ENCODE measurements at places on chromosomes 12 and 14.

DNA sequence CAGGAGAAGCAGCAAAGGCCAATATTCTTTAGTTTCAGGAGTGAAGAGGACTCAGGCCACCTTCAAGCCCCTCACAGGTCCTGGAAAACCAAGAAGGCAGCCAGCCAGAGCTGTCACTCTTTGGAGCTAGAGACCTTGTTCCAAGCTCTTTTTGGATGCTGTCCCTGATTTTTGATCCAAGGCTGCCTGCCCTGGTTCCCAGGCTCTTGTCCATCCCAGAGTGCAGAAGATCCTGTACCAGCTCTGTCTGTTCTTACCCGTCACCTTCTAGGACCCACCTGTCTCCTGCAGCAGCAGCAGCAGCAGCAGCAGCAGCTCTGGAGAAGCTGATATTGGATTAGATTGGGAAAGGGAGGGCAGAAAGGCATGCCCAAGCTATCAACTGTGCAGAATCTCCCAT lies 157.1 kb upstream of the NEDD1 start:
- no peak for DNase-seq

DNA sequence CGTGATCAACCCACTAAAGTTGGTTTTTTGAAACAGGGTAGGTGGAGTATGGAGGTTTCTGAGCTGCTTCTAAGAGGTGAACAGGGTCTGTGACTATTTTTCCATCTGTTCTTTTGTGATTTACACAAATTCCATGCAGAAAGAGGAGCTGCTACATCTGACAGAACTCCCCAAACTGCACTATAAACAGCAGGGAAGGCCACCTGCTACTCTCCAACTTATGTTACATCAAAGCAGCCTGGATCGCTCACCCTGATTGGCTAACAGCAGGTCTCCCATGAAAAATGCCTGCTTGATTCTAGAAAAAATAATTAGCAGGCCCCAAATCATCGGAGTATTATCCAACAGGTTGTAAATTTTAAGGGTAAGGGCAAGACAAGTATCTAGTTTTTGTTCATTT lies 282.9 kb upstream of the FLRT2 start:
- no peak for DNase-seq

- DNase-seq: no peak
Observed at GRCh38 chr14:85316701-85317410, 213.1 kb upstream of the FLRT2 start.

DNA sequence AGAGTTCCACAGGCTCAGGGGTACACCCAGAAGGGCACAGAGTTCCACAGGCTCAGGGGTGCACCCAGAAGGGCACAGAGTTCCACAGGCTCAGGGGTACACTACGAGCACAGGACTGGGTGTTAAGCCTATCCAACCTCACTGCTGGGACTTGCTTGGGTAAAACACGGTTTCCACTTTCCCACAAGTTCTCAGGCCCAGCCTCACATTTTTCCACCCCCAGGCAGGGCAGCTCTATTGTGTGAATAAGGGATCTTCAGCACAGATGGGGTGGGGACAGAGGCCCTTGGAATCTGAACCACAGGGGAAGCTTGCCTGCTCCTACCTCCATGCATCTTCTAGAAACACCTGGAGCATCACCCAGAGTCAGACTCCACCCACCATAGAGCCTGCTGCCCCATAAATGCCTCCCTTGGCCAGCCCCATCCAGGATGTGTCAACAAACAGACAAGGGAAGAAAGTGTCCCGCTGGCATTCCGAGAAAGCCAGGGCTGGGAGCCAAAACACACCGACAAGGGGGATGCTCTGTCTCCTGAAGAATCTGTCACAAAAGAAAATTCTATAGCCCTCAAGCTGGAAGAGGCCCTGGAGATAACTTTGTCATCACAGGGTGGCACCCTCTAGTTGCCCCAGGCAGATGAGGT lies 4.8 kb downstream of the CRACR2A start:
- peak; percentile 87 for DNase-seq

- DNase-seq: no peak
Observed at GRCh38 chr12:96404696-96405095, 4.5 kb upstream of the CDK17 start.

- no peak for DNase-seq
Observed at GRCh38 chr12:92621833-92622232, 81.0 kb upstream of the PLEKHG7 start.

GRCh38 chr12:55901881-55902490 lies 25.7 kb downstream of the PYM1 start:
- no peak for DNase-seq

- no peak for DNase-seq
Observed at GRCh38 chr12:97168804-97169203, 261.7 kb downstream of the NEDD1 start.

DNA sequence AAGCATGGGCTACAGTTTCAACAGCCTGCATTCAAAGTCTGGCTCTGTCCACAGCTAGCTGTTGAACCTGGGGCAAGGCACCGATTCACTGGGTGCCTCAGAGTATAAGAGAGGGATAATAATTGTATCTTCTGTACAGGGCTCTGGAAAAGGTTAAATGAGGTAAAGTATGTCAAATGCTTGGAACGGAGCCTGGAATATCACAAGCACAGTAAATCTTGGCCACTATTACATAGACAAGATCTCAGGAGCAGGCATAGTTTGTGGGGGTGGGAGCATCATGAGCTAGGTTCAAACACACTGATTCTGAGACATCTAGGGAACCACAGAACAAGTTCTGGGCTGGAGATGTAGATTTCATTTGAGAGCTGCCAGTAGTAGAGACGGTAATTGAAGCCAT lies 203.7 kb upstream of the NUDT4 start:
- DNase-seq: peak; percentile 87

DNA sequence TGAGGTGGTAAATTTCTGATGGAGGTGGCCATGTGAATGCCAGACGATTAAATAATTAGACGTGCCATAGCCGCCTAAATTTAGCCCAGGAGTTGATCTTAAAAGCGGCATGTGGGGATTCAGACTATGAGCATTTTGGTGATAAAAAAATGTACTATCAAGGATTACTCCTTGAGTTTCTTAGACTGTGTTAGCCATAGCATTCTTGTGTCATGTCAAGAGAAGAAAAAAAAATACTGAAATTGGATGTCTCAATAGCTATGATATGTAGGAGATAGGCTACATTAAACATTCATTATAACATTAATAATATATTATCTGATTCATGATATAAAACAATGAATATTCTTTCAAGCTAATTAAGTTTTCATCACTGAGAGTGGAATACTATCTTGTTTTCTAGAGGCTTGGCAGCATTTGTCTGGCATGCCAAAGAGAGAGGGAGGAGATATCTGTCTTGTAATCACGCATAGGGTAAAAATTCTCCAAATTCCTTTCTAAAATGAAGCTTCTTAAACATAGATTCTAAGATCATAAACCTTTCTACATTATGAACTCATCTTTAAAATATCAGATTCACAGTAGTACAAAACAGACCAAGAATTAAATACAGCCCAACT lies 727.0 kb downstream of the C12orf50 start:
- no peak for DNase-seq

DNA sequence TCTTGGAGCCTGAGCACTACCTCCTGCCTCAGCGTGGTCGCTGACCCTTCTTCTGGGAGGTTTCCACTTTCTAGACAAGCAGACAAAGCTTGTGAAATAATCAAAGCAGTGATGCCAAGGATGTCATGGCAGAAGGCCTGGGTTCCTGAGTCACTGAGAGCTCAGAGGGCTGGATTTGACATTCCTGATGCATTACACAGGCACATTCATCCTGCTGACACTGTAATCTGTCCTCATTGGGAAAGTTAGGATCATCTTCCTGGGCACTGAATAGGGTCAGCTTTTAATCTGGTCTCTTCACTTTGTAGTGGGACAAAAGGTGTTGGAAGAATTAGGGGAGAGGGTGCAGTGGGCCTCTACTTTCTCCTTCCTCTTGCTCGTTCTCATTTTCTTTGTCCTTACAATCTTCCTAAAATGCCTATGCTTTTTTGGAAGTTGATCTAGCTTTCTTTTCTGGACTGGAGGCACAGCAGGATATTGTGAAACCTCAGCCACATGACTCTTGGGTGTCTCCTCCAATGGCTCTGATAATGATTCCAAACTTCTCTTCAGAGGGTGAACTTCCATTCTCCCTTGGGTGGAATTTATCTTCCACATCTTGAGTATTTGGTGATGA lies 29.6 kb downstream of the EEA1 start:
- peak; percentile 13 for DNase-seq

Measured in LNCaP clone FGC (cell line).